OCI-M1 (cell line): ENCODE measurements at places on chromosomes 6 and 20.

GRCh38 chr6:97630604-97631003, 347.6 kb upstream of the MMS22L start:
- no peak for DNase-seq

DNA sequence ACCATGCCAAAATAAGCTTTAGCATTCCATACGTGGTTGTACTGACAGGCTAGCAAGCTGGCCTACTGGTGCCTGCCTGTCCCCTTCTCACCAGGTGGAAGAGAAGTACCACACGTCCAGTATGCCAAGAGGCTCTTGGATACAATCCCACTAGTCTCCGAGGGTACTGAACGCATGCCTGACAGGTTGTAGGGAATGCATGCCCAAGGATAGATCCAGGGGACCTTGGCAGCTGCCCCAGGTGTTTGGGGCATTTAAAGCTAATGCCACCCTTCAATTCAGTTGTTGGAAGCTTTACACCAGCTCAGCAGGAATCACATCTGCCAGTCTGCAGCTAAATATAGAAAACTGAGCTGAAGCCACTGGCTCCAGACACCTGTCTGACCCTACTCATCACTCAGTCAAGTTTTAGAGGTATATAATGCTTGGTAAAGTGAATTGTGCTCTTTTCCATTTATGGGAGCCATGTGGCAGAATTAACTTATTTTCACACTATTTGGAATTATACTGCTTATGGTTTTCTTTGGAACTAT, 4.9 kb downstream of the TUBB2B start:
- DNase-seq: no peak

GRCh38 chr6:5764401-5764955, 242.2 kb downstream of the NRN1 start:
- DNase-seq: no peak

- DNase-seq: no peak
Observed at GRCh38 chr6:156508126-156508525, 269.1 kb upstream of the ARID1B start.

- peak; percentile 96 for DNase-seq
Observed at GRCh38 chr6:129748212-129748900, 38.4 kb upstream of the ARHGAP18 start.

DNA sequence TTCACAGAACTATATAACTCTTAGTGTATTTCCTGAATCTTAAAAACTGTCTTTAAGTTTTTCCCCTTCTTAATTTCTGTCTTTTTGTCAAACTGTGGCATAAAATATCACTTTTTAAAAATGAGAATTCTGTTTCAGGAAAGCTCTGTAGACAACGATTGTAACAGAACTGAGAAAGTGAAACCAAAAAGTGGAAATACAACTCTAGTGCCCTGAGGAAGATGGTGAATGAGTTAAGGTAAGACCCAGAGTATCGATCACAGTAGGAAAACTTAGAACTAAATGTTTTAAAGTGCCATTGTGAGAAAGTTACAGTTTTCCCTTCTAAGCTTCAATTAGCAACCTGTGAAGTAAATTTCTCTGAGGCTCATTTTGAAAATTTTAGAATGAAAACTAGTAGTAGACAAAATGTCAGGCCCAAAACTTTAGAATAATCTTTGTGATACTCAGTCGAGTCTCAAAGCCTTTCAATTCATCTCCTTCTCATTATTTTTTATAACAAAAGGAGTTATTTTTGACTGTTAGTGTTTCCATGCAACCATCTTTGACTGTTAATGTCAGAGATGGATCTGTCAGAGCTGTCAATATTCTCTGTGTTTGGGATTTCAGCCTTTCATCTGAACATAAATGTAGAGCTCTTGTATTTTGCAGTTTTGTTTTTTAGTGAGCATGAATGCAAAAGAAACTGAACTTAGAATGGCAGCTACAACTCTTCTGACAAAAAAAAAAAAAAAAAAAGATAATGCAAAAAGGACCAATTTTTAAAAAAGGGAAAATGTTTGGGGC, 19.0 kb upstream of the TRDN start:
- peak; percentile 86 for DNase-seq

GRCh38 chr6:54801669-54802068, 44.9 kb upstream of the FAM83B start:
- peak; percentile 61 for DNase-seq

GRCh38 chr20:51600950-51601349, 58.4 kb upstream of the NFATC2 start:
- DNase-seq: no peak
